ENCODE measurements at places on chromosomes 1 and 21.

DNA sequence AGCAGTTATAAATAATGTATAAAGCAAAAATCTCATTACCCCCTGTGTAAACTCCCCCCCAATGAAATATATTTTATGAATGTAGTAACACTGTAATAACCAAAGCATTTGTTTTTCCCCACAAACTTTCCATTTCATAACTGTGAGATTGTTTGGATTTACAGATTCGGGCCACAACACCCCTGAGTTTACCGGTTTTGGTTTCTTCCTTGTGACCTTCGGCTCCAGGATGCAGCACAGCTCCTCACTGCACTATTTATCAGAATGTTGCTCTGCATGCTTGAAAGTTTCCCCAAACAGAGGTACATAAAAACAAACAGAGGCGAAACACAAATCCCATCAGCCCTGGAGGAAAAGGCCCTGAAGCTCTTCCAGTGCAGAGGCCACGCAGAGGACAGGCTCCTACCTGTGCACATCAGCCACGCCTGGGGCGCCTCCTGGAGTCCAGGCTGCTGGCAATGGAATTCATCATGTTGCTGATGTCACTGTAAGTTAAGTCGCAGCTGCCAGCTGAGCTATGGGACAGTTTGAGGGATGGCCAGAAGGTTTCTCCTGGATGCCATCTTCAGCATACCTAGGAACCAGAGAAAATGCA is 122.0 kb downstream of the LMO4 start:
- DNase-seq, result no peak

GRCh38 chr21:42216726-42217572 is 2.0 kb upstream of the ABCG1 start:
- DNase-seq, result no peak

GRCh38 chr1:212205006-212205405 is 80.2 kb upstream of the PPP2R5A start:
- no peak for DNase-seq

DNA sequence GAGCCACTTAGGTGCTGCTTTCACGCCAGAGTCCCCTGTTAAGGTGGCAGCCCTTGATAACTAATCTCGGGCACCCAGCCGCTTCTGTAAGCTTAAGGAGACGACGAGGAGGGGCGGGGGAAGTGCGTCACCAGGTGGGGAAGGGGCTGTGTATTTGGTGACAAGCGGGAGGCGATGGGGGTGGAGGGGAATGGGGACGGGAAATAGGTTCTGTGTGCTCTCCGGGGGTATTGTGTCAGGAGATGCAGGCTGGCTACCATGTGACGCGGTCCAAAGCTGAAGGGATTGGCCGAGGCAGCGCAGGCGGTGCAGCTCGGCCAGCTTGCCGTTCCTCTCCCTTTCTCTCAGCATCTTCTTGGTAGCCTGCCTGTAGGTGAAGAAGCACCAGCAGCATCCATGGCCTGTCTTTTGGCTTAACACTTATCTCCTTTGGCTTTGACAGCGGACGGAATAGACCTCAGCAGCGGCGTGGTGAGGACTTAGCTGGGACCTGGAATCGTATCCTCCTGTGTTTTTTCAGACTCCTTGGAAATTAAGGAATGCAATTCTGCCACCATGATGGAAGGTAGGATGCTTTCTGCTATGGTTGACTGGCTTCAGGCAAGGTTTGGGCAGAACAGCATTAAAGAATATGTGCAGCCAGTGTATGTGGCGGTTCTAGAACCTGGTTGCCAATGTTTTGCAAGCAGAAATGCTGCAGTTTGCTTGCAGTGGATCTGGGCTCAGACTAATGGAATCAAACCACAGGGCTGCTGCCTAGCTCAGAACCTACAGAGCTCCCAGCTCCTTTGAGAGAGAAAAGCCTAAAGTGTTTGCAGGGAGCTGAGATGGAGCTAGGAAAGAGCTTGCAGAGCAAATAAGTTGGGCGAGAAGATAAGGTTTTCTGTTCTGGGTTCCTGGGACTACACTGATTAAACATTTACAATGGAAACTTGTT is at the start of gene SGIP1:
Gene SGIP1 (plus strand): TSS at position 350 of the 937 bp plus-strand sequence. CDS start 206 bp downstream, at position 556.
- DNase-seq, result peak; percentile 39

GRCh38 chr1:15764269-15764764 is 5.7 kb downstream of the FBLIM1 start:
- DNase-seq, result no peak

- no peak for DNase-seq
These were observed 162.7 kb downstream of the SIPA1L2 start for GRCh38 chr1:232467073-232467760.

GRCh38 chr21:41593760-41594138 is 85.8 kb upstream of the TMPRSS2 start:
- DNase-seq, result no peak

GRCh38 chr1:67294836-67295617 is 12.6 kb upstream of the IL12RB2 start:
- no peak for DNase-seq

GRCh38 chr21:15557925-15558324 is 171.9 kb upstream of the USP25 start:
- no peak for DNase-seq

- DNase-seq, result no peak
These were observed 96.3 kb downstream of the SETD4 start for GRCh38 chr21:35963920-35964451.

DNA sequence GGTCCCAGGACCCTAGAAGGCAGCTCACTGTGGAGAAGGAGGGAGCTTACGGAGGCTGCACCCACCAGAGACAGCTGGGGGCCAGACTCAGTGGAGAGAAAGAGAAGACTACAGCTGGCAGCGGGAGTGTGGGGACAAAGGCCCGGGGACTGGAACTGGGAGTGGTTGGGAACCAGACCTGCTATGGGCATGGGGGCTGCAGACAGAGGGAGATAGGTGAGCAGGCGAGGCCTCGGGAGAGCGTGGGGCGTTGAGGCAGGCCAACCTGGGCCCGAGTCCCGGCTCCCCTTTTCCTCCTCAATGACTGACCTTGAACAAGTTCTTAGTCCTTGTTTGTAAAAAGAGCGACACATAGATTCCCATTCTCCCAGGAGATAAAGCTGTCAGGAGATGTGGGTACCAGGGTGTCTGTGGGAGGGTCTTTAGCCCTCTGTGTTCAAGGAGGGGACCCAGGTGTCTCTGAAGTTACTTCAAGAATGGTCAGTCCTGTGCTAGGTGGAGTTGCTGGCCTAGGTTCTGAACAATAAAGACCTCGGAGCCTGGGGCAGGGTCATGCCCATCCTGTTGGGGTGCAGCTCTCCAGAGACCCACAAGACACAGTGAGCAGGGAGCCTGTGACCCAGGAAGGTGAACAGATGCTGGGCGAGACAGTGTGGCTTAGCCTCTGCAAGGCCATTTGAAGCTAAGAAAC is 87.9 kb downstream of the ITPKB start:
- DNase-seq, result no peak

GRCh38 chr1:84365225-84366221 is 32.8 kb upstream of the DNASE2B start:
- DNase-seq, result no peak

GRCh38 chr1:11337580-11338073 is 64.6 kb downstream of the UBIAD1 start:
- no peak for DNase-seq

DNA sequence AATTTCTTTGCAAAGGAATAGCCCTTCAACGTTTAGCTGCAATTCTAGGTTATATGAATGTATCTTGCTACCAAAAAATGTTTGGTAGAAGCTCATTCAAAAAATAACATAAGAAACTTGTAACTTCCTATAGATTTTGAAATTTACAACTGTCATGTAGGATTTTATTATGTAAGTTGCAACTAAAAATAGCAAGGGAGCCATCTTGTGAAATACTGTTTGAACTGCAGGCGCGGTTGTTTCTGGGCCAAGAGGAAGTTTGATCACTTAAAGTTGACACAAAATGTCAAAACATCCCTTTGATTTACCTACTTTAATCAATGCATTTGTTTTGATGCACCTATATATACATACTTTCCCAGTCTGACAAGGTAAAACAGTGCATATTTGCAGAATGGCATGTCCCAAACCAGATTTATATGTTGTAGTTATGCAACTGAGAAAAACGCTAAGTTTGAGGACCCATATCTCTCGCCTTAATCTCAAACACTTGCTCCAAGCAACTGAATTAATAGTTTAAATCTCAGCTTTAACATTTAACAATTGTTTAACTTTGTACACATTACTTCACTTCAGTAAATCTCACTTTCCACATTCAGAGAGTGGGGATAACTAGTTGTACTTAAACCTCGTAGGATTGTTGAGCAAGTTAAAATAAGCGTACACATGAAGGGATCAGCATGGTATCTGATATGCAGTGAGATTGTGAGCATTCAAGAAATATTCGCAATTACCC is 63.9 kb downstream of the KCNK2 start:
- DNase-seq, result no peak

DNA sequence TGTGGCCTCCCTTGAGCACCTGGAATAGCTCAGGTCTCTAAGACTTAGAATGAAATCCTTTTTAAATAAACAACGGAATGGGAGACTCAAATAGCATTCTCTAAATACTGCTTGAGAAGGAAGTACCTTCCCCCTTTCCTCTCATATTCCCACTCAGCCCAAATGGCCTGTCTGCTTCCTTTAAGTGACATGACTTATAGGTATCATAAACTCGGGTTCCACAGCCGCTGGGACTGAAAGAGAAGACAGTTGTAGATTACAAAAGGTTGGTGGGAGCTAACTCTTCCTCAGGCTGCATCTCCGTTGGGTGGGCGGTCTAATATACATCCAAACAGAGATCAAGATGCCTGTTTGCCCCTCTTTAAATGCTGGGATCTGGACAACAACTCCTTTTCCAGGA is 1.2 kb upstream of the HMCN1 start:
- no peak for DNase-seq

GRCh38 chr1:56686169-56686568 is 41.1 kb downstream of the PRKAA2 start:
- DNase-seq, result no peak

GRCh38 chr21:42892582-42892930 is 553 bp upstream of the NDUFV3 start:
- no peak for DNase-seq

DNA sequence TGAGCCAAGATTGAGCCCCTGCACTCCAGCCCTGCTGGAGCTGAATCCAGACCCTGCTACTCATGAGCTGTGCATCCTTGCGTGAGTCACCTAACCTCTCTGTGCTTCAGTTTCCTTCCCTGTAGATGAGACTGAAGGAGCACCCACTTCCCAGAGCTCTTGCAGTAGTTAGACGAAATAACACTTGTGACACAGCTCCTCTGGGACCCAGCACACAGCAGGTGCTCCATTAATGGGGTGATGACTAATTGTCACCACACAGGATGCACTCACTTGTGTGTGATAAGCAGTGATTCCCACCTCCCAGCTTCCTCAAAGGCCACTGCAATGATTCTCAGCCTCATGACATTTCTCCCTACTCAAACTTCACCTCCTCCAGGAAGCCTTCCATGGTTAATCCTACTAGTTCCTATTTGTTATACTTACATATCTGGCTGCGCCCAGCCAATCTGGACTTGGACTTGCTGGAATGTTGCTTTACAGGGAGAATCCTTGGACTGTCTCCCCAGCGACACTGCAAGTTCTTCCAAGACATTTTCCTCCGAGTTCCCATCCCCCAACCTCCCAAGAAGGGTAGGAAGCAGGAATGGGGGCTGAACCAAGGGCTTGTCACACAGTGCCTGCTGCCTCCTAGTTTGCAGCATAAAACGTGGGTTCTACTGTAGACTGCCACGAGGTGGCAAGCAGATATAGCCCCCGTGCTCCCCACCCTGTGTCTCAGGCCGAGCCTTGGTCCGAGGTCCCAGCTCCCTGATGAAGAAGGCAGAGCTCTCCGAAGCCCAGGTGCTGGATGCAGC is 17.2 kb downstream of the DRAXIN start:
- DNase-seq, result no peak

- DNase-seq, result no peak
These were observed 82.5 kb downstream of the NRIP1 start for GRCh38 chr21:14982336-14982735.

DNA sequence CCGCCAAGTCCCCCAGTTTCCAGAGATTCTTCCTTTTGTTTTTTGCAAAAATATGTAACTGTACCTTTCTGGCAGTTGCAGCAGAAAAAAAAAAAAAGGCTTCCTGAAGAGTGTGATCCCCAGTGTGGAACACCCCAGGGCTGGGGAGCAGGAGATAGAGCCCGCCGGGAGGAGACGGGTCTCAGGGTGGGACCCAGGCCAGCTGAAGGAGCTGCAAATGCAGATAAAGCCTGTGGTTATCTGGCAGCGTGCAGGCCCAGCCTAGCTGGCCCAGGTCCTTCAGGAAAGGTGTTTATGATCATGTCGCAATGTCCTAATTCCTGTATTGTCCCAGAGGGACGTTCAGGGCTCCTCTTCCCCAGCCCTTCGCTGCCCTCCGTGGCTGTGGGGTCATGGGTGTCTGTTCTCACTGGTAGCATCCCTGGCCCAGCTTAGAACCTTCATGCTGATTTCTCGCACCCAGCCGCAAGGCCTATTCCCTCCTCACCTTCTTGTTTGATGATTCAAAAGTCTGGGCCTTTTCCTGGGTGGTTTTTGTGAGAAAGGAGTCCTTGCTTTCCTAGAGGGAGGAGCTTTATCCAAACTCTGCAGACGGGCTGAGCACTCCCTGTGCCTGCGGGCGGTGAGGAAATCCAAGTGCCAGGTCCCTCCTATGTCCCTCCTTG is 26.2 kb downstream of the RNF187 start:
- no peak for DNase-seq

DNA sequence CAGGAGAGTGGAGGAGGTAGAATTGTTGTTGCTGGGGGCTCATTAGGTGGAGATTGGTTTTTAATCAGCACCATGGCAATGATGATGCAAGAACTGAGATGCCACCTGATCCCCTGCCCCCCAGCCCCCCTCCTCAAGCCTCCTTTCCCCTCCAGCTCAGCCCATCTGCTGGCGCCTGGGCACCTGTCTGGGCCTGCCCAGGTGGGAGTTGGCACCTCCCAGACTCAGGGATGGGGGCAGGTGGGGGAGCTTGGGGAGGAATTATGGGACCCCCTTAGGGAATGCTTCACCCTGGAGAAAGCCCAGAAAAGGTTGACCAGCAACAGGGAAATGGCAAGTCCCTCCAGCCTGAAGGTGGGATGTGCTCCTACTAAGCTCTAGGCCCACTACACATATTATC is 1.5 kb upstream of the NHLH1 start:
- DNase-seq, result no peak

- no peak for DNase-seq
These were observed 529.2 kb downstream of the USP25 start for GRCh38 chr21:16258844-16259611.

DNA sequence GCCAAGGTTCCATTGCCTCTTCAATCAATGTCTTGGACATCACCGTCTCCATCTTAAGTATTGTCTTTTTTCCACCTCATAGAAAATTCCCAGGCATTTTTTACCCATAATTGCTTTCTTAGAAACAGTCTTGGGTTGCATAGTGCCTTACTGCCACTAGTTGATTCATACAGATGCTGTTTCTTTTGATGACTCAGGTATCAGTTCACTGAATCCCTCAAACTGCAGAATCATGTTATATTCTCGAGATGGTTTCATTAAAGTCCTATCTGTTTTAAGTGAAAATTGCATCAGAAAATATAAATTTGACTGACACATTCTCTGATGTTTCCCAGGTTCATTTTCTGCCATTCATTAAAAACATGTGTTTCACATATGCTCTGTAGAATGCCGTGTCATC is 1489.1 kb downstream of the BRINP3 start:
- DNase-seq, result no peak

Measured in NCI-H187 treated with DMSO at 0.1 percent for 48 hours (cell line).